CD4-positive, alpha-beta T cell treated with Interleukin-21 for 1 hour (primary cell): ENCODE measurements at places on chromosomes 2 and 18.

DNA sequence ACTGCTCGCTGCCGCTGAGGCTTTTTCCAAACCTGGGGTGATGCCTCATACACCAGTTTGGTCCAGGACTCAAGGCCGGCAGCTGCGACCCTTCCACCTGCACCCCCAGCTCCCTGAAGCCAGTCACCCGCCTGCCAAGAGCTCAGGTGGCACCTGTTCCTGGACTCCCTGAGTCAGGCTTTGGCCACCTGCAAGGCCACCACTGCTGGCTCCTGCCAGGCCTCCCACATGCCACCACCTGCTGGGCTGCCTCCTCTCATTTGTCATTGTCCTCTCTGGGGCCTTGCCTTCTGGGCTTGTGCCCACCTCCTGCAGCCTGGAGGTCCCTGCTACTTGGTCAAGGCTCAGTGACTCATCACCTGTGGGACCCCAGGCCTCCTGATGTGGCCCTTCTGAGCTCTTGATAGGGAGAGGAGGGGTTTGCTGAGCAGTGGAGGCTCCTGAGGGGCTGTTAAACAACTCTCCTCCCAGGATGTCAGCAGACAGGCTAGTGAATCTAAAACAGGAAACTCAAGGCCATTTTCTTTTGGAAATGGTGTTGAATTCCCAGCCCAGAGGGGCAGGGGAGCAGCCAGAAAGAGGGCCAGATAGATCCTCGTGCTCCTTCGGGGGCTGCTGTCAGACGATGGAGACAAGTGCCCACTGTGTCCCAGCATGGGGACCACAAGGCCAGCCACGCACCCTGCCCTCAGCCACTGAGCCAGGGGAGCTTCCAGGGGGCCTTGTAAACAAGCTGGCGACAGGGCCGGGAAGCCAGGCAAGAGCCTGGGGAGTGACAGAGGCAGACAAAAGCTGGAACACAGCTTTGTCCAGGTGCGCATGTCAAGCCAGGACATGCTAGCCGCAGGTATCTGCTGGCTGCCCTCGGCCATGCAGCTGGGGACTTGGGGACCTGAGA is 416.8 kb downstream of the LRATD1 start:
- no peak for DNase-seq

- no peak for DNase-seq
Observed at GRCh38 chr2:197675711-197676188, 363 bp upstream of the RFTN2 start.

DNA sequence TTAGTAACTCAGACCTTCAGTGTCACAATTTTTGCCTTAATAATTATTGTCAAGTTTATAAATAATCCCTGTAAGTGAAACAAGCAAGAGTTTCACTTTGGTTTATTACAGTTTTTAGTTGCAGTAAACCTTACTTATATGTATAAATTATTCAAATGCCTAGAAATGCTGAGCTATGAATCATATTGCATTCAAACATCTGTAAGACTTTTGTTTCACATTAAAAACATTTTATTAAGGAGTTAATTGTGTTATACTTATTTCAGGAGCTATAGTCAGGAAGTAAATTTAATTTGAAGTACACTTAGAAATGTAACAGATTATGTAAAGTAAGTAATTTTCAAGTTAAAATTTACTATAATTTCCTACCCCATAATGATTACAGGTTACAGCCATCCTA is 3.9 kb upstream of the ETAA1 start:
- DNase-seq, result no peak

DNA sequence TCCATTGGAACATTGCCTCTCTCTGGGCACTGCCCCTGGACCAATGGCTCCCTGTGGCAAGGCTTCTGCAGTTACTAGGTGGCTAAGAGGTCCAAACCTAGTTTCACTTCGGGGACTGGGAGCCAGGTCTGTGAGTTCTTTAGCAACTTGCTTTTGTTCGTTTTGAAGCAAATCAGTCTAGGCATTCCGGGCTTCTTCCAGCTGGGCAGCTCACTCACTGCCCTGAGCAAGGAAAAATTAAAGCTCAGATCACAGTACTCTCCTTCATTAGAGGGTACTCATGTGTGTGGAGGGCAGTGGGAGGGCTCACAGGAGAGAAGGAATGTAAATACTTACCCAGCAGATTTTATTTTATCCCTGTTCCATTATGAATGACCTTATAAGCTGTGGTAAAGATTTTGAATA is 80.3 kb downstream of the SPP2 start:
- DNase-seq, result no peak

DNA sequence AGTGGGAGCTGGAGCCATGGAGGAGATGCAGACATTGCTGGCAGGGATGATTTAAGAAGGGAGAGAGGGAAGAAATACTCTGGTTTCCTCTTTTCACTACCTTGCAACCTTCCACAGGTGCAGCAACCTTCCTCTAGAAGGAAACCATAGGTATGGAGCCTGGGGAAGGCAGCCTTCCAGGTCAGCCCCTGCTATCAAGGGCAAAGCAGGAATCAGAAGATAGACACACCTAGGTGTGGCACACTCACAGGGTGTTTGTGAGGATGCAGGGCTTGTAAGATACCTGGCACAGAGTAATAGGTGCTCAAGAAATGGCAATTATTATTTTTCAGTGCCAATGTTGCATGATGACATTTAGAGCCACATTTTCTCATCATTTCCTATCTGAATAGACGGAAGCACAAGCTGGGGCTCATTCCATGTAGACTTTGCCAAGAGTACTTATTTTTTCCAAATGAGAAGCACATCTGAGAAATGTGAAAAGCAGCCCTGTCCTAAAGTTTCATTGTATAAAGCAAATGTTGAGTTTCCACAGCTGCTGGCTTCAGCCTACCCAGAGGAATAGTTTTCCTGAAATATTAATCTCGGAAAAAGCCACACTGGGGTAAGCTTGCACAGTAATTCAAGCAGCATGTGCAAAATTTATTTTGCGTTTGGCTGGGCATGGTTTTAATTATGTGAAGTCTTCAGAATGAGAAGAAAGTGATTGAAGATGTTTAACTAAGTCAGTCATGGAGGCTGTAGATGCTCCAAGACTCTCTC is 20.6 kb downstream of the EVA1A start:
- no peak for DNase-seq

GRCh38 chr2:60376252-60376651 is 177.2 kb downstream of the BCL11A start:
- DNase-seq, result no peak

- DNase-seq, result no peak
Observed at GRCh38 chr2:71749671-71750101, 296.3 kb downstream of the DYSF start.

GRCh38 chr18:47968006-47968676 is 37.7 kb upstream of the SMAD2 start:
- no peak for DNase-seq
